HFFc6 (cell line): ENCODE measurements at places on chromosomes 1 and 21. TPM values are rescaled to one million over a fixed set of nuclear protein-coding genes. Genes with fewer than 3 reads are reported as not detected.
A peak's percentile ranks its signal among the peaks of the same experiment; 100 is the strongest.

The CLDN17 gene
- not detected in 3 replicates for total RNA-seq

The WNT3A gene
- not detected in 3 replicates for total RNA-seq

The OR2L13 gene
- total RNA-seq, result not detected in 3 replicates

GRCh38 chr1:57162607-57163261, 196.9 kb upstream of the C8B start:
- no peak for DNase-seq
- no peaks in the 10 kb centered on the region; the same call in 1 of the 2 replicates for H3K27me3 ChIP-seq
- no peak overlapping the region for H3K4me3 ChIP-seq
- H3K36me3 ChIP-seq, result no peaks in the 10 kb centered on the region

GRCh38 chr21:41068496-41068895, 99.5 kb upstream of the BACE2 start:
- no peaks in the 10 kb centered on the region for H3K36me3 ChIP-seq
- H3K27me3 ChIP-seq, result peaks cover 4% of the 10 kb centered on the region
- DNase-seq, result no peak
- no peak overlapping the region for H3K27ac ChIP-seq
- peak overlapping the region; percentile 75 for H3K4me3 ChIP-seq

DNA sequence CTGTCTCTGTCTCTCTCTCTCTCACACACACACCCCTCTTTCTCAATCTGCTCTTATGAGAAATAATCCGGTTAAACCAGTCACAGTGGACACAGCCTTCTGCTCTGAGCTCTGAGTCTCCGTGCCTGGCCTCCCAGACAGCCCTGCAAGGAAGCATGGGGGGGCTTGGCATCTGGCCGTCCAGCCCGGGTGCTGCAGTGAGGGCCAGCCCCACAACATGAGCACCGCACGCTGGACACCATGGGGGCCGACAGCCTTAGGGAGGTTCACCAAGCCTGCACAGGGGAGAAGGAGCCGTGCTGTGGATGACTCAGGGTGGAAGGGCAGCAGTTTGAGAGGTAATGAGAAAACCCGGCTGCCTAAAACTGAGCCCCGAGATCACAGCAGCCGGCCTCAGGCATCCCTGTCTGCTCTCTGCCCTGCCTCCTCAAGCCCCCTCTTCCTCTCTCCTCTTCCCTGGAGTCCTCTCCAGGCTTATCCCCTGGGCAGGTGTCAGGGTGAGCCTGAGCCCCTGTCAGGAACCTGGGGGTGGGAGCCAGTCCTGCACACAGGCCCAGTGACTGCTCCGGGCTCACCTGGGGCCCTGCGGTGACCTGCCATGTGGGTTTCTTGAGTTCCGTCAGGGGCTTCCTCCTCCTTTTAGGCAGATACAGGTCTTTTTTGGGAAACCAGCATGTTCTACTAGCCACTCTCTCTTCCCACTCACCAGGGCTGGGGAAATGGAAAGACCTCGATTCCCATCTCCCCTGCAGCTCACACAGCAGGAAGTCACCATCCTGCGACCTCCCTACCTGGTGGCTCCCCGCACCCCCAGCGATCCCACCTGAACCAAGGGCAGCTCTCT, 92.8 kb downstream of the ITPKB start:
- H3K4me1 ChIP-seq, result peaks cover 17% of the 10 kb centered on the region
- H3K27me3 ChIP-seq, result peaks cover 3% of the 10 kb centered on the region
- DNase-seq, result no peak

DNA sequence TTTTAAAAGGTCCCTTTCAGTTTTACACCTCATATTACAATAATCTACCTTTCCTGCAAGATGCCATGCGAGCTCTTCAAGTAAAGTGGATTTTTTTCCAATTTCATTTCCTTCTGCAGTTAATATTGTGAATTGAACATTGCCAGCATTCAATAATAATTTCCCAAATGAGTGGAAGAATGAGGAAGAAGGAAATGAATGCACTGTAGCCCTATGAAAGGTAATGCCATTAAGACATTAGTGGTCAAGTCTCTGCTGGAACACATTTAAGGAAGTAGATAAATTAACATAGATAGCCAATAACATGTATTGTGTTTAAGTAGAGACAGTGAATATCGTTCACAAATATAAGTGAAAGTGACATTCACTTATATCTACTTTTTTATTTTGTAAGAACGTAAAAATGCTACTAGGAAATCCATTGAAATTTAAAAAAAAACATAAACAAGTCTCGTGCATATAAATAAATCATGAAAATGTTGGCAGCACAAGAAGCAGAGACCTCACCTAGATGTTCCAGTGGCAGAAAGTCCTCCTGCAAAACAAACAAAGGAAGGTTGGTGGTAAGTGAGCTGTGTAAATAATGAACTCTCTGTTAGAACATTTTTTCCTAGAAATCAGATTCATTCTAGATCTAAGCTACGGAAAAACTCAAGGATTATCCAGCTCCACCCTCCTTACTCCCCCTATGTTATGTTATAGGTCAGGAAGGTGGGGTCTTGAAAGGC, 17.7 kb downstream of the FCRL3 start:
- H3K27me3 ChIP-seq, result no peaks in the 10 kb centered on the region
- H3K4me3 ChIP-seq, result no peak overlapping the region
- no peak for DNase-seq
- H3K4me1 ChIP-seq, result no peaks in the 10 kb centered on the region
- H3K27ac ChIP-seq, result no peak overlapping the region

DNA sequence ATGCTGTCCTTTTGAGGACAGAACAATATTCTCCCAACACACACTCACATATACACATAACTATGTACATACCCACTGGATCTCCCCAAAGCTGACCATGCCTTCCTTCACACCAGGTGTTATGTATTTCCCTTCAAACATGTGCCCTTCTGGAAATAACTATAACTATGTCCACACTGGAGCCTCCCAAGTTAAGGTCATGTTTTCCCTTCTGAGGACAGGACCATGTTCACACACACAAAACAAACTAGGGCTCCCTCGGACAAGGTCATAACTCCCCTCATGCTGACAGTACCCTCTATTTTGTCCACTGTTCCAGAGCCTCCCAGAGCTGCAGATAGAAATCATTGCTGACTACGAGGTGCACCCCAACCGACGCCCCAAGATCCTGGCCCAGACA, 7.8 kb downstream of the MMACHC start:
- peaks cover 25% of the 10 kb centered on the region for H3K36me3 ChIP-seq
- H3K27me3 ChIP-seq, result peaks cover 2% of the 10 kb centered on the region; the same call in 1 of the 2 replicates
- H3K4me3 ChIP-seq, result no peak overlapping the region
- peak overlapping the region; percentile 44 for H3K27ac ChIP-seq
- H3K4me1 ChIP-seq, result peaks cover 5% of the 10 kb centered on the region
- no peak for DNase-seq

DNA sequence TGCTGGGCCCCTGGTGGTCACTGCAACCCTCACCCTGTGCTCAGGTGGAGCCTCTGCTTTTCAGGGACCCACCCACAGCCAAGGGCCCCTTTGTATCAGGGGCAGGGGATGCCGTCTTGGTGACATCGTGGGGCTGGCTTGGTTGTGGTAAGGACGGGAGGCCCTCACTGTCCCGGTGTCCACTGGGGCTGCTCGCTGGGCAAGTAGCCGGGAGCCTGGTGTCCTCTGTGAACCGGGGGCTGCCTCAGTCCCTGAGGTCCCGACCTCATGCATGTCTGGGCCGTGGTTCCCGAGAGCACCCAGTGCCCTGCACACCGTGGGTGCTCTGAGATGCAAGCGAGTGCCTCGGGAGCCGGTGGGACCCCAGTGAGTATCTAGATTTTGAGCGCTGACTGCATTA, 56.0 kb upstream of the TTC34 start:
- H3K36me3 ChIP-seq, result no peaks in the 10 kb centered on the region
- H3K27me3 ChIP-seq, result peaks cover 2% of the 10 kb centered on the region; the same call in 1 of the 2 replicates
- H3K4me3 ChIP-seq, result no peak overlapping the region
- H3K27ac ChIP-seq, result no peak overlapping the region
- no peak for DNase-seq

DNA sequence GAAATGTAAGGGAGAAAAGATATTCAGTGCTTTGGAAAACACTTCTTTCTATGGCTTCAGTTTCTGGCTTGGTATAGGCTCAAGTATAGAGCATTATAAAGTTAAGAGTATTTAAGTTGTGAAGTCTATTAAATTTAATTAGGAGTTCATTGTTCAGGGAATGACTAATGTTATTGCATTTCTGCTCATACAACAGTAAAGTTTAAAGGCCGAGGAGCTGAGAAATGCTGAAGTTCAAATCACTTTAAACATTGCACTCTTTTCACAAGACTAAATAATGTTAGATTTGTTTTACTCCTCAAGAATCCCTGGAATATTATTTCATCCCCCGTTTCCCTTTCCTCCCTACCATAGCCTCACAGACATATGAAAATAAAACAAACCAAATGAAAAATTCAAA, 30.1 kb downstream of the RGS5 start:
- no peaks in the 10 kb centered on the region for H3K36me3 ChIP-seq
- H3K27ac ChIP-seq, result peak overlapping the region; percentile 83
- peaks cover 78% of the 10 kb centered on the region for H3K4me1 ChIP-seq
- DNase-seq, result no peak
- H3K27me3 ChIP-seq, result peaks cover 2% of the 10 kb centered on the region; the same call in 1 of the 2 replicates

GRCh38 chr1:76627901-76628300, 239.4 kb upstream of the ST6GALNAC5 start:
- DNase-seq, result no peak
- no peak overlapping the region for H3K27ac ChIP-seq
- no peaks in the 10 kb centered on the region for H3K36me3 ChIP-seq
- no peaks in the 10 kb centered on the region for H3K4me1 ChIP-seq
- no peak overlapping the region for H3K4me3 ChIP-seq
- H3K27me3 ChIP-seq, result no peaks in the 10 kb centered on the region
